ENCODE measurements at places on chromosomes 5 and 9. TPM values are rescaled to one million over a fixed set of nuclear protein-coding genes. Genes with fewer than 3 reads are reported as not detected.

- no peak for DNase-seq
Measured at GRCh38 chr9:113387560-113388230, 10.9 kb upstream of the HDHD3 start.

- no peak for DNase-seq
Measured at GRCh38 chr9:36063804-36064447, 27.2 kb downstream of the RECK start.

GRCh38 chr5:132915681-132916080 lies 42.2 kb downstream of the LEAP2 start:
- DNase-seq = no peak

Gene TAF1L
- not detected for total RNA-seq

- DNase-seq = no peak
Measured at GRCh38 chr5:167608390-167609272, 682.8 kb upstream of the WWC1 start.

GRCh38 chr9:105405514-105406131 lies 42.2 kb upstream of the FSD1L start:
- DNase-seq = no peak

- DNase-seq = no peak
Measured at GRCh38 chr5:180830253-180831138, 27.9 kb upstream of the MGAT1 start.

- DNase-seq = no peak
Measured at GRCh38 chr9:76624391-76625048, 139.7 kb upstream of the PCA3 start.

DNA sequence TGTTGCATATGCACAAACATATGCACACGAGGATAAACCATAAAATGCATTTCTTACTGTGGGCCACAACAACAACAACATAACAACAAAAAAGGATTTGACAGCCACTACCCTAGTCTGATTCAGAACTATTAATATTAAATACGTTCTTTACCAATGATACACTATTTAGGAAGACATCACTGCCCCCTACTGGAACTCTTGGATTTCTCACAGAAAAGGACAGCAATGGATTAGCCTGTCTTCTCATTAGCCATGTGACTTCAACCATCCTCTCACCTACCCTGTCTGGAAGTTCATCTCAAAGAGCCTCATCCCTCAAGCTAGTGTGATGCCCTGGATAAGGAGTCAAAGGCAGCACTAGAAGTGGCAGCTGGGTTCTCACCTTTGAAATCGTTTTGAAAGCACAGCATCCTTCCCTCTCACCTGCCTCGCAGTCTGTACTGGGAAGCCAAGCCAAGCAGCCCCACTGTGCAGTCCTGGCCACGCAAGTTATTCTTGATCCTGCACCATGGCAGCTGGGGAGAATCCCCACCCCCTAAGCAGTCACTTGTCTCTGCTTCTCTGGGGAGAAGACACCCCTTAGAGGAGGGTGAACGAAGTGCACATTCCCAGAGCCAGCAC lies 64.6 kb downstream of the SH3TC2 start:
- no peak for DNase-seq

- no peak for DNase-seq
Measured at GRCh38 chr5:138533973-138534941, 8.8 kb downstream of the ETF1 start.

GRCh38 chr5:128667152-128667551 lies 129.1 kb upstream of the FBN2 start:
- DNase-seq = no peak

- DNase-seq = no peak
Measured at GRCh38 chr5:117107859-117108258, 533.2 kb upstream of the SEMA6A start.

Gene SCGB3A2
- not detected for total RNA-seq

Gene TSSK1B
- not detected for total RNA-seq

GRCh38 chr9:134663753-134664415 lies 22.3 kb downstream of the COL5A1 start:
- no peak for DNase-seq

- no peak for DNase-seq
Measured at GRCh38 chr9:131025953-131026858, 17.2 kb downstream of the LAMC3 start.

- peak; percentile 29 for DNase-seq
Measured at GRCh38 chr9:104868303-104868686, 59.7 kb downstream of the ABCA1 start.

Gene SOX30
- 0.23 TPM for total RNA-seq

DNA sequence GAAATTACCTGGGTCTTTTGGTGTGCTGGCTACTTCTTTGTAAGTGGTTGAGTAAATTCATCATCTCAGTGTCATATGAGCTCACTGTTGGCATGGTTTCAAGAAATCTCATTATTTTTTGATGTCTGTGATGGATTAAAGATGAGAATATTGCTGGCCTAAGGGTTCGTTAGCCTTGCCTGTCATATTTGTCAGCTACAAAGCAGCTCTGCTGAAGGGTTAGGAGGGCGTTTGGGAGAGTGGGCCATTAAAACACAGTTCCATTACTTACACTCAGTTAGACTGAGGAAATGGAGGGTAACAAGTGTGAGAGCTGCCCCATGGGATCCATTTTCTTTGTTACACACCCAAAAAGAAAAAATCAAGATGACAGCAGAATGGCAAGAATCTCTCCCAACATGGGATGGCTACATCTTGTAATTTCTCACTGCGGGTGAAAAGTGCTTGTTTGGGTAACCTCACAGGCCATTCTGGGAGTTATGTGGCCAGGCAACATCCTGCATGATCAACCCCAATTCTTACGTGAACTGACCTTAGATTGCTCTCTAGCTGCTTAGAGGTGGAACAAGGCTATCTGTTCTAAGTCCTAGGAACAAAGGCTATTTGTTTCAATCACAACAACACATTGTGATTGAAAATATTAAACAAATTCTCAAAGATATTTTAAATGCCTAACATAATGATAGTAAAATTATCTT lies 609.5 kb upstream of the RGMB start:
- DNase-seq = no peak

Gene UGT3A2
- total RNA-seq = not detected

DNA sequence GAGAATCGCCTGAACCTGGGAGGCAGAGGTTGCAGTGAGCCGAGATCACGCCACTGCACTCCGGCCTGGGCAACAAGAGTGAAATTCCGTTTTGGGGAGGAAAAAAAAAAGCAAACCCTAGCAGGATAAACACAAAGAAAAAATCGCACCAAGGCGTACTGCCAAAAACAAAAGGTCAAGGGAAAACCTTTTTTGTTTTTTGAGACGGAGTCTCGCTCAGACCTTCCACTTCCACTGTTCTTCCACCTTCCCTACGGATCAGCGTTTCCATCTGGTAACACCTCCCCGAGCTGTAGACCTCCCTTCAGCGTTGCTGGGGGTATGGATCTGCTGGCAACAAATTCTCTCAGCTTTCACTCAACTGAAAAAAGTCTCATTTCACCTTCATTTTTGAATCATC lies 20.1 kb upstream of the FCN2 start:
- DNase-seq = no peak

GRCh38 chr5:169880012-169880663 lies 100.2 kb downstream of the INSYN2B start:
- no peak for DNase-seq

- DNase-seq = no peak
Measured at GRCh38 chr9:114357360-114357759, 27.7 kb downstream of the ORM2 start.

- no peak for DNase-seq
Measured at GRCh38 chr5:56309262-56309826, 76.2 kb upstream of the ANKRD55 start.

DNA sequence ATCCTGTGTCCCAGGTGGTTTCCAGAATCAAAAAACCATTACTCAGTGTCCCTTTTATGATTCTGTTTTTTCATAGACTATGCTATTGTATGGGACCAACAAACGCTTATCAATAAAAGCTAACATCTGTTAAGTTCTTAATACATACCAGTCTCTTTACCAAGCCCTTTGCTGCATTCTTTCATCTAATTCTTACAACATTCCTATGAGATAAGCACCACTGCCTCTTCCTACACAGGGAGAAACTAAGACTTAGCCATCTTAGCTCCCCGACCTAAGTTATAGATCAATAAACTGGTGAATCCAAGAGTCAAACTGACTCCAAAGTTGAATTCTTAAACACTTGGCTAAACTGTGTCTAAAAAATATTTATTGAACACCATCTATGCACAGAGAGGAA lies 26.6 kb downstream of the DRD1 start:
- no peak for DNase-seq

DNA sequence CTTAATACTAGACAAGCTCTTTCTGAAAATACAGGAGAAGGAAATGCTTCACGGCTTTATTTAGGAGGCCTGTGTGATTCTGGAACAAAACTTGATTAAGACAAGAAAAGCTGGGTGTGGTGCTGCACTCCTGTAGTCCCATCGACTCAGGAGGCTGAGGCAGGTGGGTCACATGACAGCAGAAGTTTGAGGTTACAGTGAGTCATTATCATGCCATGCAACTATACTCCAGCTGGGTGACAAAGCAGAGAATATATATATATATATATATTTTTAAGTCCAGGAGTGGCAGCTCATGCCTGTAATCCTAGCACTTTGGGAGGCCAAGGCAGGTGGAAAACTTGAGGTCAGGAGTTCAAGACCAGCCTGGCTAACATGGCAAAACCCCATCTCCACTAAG lies 33.1 kb upstream of the SPIN1 start:
- no peak for DNase-seq

Gene SPATA31A3
- not detected for total RNA-seq

GRCh38 chr5:17763301-17763700 lies 129.0 kb downstream of the TAF11L14 start:
- no peak for DNase-seq

Gene PRDM9
- not detected for total RNA-seq

- no peak for DNase-seq
Measured at GRCh38 chr9:69580582-69581214, 91.5 kb downstream of the APBA1 start.

DNA sequence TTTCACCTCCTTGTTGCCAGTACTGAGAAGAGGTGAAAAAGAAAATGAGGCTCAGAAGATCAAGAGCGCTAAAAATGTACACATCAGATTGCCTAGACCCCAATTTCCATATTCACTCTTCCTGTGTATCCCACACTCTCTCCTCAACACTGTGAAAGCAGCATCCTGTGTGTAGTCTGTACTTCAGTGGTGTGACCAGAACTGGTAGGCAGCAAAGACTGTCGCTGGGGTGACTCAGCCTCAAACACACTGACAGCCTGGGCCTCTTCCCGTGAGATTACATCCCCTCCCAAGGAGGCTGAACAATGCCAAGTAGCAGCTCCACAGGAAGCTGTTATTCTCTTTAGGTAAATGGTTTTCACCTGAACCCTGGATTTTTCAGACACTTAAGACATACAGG lies 135.5 kb downstream of the CCDC192 start:
- DNase-seq = no peak

Gene OTP
- total RNA-seq = not detected

GRCh38 chr9:78132701-78133058 lies 101.1 kb upstream of the GNAQ start:
- no peak for DNase-seq

DNA sequence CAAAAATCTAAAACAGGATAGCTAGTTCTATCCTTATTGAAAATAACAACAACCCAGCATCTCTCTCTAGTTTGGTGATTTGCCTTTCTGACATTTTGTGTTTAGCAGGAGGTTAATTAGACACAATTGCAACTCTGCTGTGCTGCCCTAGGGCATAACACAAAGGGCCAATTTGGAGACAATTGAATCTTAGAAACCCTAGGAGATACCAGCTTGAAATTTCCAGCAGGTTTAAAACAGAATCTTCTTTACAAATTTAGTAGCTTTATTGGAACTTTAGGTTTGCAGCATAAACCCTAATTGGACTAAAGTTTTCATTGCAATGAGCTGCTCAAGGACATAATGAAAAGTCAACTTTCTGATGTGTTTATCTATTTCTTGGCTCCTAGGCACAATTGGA lies 166.7 kb upstream of the FER start:
- no peak for DNase-seq

Gene ADAMTS12
- total RNA-seq = 3.3 TPM

DNA sequence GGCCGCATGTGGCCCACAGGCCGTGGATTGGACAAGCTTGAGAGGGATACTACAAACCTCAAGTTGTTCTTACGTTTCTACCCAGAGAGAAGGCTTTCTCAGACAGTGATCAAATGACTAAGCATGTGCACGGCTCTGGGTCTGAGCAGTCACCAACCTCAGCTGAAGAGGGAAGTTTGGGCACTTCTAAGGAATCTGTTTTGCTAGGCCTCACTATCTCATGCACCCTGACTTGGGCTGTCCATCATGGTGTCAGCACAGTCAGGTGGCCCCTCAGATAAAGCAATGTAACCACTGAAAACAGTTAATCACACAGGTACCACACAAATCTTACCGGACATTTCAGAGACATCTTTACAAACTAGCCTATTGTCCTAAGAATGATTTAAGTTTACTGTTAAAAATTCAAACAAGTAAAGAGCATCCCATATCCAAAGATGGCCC lies 24.6 kb downstream of the CSF2 start:
- no peak for DNase-seq

GRCh38 chr5:62155988-62156387 lies 150.0 kb upstream of the KIF2A start:
- no peak for DNase-seq

Gene OSTF1
- total RNA-seq = 21.0 TPM

- DNase-seq = no peak
Measured at GRCh38 chr5:135345956-135346731, 52.9 kb downstream of the MACROH2A1 start.

DNA sequence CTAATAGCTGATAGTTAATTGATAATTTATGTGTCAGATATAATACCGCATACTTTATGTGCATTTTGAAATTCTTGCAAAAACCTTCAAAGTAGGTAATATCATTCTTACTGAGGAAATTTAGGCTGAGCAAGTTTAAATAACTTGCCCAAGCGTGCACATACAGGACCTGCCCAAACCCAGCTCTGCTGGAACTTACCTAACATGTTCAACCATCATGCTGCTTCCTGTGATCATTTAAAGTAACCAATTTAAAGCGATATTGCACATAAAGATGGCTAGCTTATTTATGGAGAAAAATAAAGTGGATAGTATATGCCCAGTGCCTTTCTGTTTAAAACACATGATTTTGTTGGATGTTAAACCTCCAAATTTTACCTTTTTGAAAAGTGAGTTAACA lies 4.3 kb downstream of the FAM174A start:
- no peak for DNase-seq

GRCh38 chr9:136149853-136150252 lies 31.2 kb upstream of the TMEM250 start:
- DNase-seq = no peak

Gene GPR150
- not detected for total RNA-seq

Gene CD72
- 0.51 TPM for total RNA-seq

- DNase-seq = no peak
Measured at GRCh38 chr9:125214186-125214585, 13.8 kb downstream of the RABEPK start.

GRCh38 chr5:148033134-148033533 lies 30.6 kb upstream of the SPINK5 start:
- peak; percentile 73 for DNase-seq

GRCh38 chr5:157020511-157021222 lies 38.2 kb downstream of the HAVCR1 start:
- no peak for DNase-seq

Gene TRPM6
- total RNA-seq = 1.6 TPM

DNA sequence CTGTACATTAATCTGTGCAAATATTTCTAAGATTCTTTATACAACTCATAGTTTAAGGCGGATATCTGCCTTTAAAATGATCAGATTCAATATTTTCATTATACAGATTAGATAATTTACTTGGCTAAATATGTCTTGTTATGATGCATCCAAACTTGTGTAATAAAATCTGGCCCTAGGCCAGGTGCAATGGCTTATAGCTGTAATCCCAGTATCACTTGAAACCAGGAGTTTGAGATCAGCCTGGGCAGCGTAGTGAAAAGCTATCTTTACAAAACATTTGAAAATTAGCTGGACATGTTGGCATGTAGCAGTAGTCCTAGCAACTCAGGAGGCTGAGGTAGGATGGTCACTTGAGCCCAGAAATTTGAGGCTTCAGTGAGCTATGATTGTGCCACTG lies 2002.2 kb upstream of the ACO1 start:
- DNase-seq = no peak

Data from epithelial cell of proximal tubule (primary cell).